Fibroblast of the aortic adventitia (primary cell): ENCODE measurements at places on chromosomes 11 and 22. TPM values are rescaled to one million over a fixed set of nuclear protein-coding genes. Genes with fewer than 3 reads are reported as not detected.
A peak's percentile ranks its signal among the peaks of the same experiment; 100 is the strongest.

DNA sequence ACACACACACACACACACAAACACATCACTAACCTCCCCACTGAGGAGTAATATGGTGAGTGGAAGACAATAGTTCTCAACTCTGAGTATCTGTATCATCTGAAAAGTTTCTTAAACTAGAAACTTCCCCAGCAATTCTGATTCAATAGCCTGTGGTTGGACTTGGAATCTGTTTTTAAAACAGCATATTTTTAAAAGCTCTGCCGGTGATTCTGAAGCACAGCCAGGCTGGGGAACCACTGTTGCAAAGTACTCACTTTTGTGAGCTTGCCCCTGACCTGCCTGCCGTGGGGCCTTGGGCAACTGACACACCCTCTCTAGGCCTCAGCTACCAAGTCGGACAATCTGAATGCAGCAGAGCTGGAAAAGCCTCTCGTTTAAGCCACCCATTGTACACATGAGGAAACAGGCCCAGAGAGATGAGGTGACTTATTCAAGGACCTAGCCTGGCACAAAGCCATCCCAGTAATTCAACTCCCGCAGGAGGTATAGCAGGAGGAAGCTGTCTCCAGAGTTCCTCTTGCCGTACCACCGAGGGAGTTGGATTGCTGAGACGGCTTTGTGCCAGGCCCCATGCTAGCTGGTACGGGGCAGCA is 8.9 kb downstream of the SLC15A3 start:
- no peak for DNase-seq

DNA sequence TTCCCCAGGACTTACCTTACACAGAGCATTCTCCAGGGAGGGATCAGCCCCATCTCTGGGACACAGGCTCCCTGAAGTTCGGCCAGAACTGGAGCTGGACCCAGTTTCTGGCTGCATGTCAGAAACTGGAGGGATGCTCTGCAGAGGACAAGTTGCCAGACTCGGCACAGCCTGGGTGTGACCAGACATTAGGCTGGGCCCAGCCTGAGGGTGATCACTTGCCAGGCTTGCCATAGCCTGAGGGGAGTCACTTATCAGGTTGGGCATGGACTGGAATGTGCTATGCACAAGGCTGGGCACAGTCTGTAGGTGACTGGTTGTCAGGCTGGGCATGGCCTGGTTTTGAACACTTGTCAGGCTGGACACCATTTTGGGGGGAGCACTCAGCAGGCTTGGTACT is 30.7 kb upstream of the STK33 start:
- DNase-seq, result no peak

DNA sequence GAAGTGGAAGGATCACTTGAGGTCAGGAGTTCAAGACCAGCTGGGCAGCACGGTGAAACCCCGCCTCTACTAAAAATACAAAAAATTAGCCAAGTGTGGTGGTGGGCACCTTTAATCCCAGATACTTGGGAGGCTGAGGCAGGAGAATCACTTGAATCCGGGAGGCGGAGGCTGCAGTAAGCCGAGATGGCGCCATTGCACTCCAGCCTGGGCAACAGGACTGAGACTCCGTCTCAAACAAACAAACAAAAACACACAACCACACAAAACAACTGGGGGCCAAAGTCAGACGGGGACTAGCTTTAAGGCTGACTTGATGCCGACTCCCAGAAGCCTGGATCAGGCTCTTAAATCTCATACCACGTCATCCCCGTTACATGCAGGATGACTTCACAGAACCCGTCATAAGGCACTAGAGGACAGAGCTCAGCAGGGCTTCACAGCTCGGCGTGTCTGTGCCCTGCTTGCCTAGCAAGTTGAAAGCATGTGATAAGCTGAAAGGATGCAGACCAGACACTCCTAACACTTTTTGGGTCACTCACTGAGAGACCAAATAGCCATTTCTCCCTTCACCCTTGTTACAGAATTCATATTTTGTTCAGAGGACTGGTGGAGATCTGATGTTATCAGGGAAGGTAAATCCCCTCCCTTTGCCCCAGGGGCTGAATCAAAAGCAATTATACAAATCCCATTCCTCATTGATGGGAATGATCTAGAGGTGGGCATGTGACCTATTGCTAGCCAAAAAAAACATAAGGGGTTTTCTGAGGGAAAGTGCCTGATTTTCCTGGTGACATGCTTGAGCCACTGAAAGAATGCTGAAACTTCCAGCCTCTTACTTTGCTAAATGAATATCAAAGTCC is 65.4 kb downstream of the GAB2 start:
- DNase-seq, result no peak

DNA sequence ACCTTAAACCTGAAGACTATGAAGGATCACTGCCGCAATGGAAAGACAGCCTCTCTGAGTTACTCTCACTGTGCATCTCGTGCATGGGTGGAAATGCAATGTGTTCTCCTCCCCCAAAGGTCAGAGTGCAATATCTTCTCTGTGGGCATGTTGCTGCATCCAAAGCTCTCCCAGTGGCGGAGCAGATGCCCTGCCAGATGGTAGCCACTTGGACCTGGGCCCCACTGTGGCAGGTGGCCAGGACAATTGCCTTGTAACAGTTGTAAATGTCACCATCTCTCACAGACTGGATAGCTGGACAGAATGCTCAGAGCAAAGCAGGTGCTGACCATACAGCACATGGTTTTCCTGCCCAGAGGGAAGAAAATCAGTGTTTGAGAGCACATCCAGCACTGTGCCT is 542.0 kb downstream of the FAM181B start:
- DNase-seq, result no peak

DNA sequence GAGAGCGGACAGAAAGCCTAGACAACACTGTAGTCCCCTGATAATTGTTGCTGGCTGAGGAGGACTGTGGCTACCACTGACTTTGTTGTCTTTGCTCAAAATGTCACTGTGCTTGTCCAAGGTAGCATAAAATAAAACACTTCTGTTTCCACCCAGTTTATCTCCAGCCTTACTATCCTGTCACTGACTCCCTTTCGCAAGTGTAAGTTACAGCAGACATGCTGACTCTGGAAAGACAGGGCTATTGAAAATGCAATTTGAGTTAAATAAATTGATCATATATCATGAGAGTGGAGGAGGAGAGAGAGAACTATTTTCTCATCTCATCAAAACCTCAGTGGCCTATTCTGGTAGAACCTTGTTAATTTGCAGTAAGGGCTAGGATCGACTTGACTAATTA is 138.0 kb upstream of the KIRREL3 start:
- DNase-seq, result no peak

GRCh38 chr11:61688365-61689163 is 8.4 kb downstream of the DAGLA start:
- DNase-seq, result peak; percentile 88

MS4A1 gene
- total RNA-seq, result 0.25 TPM in 1 of 2 replicates, not detected in the other

MMP7 gene
- total RNA-seq, result not detected in 2 replicates

PGR gene
- 0.16 and 0.63 TPM in 2 replicates for total RNA-seq

DNA sequence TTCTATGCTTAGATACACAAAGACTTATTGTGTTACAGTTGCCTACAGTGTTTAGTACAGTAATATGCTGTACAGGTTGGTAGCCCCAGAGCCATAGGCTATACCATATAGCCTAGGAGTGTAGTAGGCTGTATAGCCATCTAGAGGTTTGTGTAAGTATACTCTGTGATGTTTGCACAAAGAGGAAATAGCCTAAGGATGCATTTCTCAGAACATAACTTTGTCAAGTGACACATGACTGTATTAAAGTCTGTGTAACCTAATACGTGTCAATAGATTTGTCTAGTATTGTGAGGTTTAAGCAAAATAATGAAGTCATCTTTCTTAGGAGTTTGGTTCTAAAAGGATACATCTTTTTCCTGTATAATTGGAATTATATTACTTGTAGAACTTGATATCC is 5.5 kb downstream of the ZC3H12C start:
- DNase-seq, result no peak

GRCh38 chr11:63888170-63889086 is 28.5 kb downstream of the RCOR2 start:
- DNase-seq, result peak; percentile 48

DNA sequence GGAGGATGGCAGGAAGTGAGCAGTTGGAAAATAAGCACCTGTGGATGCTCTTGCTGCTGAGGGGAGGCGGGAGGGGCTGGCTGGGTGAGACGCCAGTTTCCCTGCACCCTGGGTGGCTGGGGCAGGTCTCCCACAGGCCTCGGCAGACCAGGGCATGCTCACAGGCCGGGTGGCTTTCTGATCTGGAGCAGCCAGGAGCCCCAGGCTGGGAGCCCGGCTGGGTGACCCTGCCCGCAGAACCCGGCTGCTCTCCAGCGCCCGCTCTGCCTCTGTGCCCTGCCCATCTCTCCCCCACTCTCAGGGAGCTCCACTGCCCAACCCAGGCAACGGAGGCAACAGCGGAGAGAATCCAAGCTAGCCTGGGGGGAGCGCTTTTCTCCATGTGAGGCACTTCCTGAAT is 24.6 kb downstream of the DCPS start:
- DNase-seq, result no peak

DNA sequence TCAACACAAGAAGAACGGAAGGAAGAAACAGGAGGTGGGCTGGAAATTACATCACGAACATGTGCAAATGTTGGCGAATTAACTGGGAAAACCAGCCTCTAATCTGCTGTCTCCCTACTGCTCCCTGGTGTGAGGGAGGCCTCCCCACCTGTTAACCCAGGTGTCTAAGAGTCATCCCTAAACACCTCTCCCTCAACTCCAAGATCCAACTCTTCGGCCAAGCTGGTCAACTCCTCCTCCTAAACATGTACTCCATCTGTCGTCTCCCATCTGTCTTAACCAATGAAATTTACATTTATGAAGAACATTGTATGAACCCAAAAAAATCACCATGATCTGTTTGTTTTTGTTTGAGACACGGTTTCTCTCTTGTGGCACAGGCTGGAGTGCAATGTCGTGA is 154.2 kb downstream of the LARGE1 start:
- no peak for DNase-seq

NXPE2 gene
- total RNA-seq, result 0.09 TPM in 1 of 2 replicates, not detected in the other
